ENCODE measurements at places on chromosomes 1 and 21.

- DNase-seq = no peak
Observed at GRCh38 chr1:99623554-99623953, 22.4 kb upstream of the PALMD start.

GRCh38 chr1:180631194-180631765 is 542 bp upstream of the XPR1 start:
- no peak for DNase-seq

- no peak for DNase-seq
Observed at GRCh38 chr1:63630238-63630637, 37.0 kb downstream of the PGM1 start.

DNA sequence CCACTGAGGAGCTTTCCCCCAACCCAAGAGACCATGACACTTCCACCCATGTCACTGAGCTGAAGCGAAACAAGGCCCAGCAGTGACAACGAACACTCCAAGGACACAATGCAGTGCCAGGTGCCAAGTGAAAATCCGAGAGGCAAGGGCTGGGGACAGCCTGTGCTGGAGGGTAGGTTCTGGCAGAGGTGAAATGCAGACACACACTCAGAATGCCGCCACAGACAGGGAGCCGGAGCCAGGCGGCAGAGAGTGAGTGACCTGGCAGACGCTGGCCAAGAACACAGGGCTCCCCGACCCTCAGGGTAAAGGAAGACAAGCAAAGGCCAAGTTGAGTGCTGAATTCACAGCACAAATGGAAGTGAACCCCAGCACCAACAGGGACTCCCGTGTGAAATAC is 78.9 kb downstream of the CD46 start:
- no peak for DNase-seq

- no peak for DNase-seq
Observed at GRCh38 chr1:153099461-153100045, 5.2 kb upstream of the SPRR2E start.

DNA sequence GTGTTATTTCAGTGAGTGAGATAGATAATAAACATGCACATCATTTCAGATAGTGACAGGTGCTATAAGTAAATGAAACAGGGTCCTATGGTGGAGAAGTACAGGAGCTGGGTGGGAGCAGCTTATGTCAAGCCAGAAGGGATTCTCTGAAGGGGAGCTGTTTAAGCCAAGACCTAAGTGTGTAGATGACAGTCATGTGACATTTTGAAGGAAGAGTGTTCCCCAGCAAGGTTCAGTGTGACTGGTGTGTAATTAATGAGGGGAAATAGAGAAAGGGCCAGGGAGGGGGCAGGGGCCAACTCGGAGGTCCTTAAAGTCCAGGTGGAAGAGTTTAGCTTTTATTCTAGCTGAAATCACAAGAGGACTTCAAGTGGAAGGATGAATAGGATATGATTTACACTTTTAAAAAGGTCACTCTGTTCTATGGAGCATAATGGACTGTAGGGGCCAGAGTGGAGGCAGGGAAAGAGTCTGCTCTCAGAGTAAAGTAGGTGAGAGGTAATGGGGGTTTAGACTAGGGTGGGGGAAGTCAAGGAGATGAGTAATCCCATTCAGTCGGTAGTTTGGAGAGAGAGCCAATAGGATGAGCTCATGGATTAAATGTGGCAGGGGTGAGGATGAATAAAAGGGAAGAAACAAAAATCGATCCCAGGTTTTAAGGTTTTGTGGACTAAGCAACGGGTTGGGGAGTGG is 243.1 kb downstream of the CACNA1E start:
- DNase-seq = no peak

GRCh38 chr1:214970016-214970415 is 112.5 kb upstream of the KCNK2 start:
- DNase-seq = no peak

DNA sequence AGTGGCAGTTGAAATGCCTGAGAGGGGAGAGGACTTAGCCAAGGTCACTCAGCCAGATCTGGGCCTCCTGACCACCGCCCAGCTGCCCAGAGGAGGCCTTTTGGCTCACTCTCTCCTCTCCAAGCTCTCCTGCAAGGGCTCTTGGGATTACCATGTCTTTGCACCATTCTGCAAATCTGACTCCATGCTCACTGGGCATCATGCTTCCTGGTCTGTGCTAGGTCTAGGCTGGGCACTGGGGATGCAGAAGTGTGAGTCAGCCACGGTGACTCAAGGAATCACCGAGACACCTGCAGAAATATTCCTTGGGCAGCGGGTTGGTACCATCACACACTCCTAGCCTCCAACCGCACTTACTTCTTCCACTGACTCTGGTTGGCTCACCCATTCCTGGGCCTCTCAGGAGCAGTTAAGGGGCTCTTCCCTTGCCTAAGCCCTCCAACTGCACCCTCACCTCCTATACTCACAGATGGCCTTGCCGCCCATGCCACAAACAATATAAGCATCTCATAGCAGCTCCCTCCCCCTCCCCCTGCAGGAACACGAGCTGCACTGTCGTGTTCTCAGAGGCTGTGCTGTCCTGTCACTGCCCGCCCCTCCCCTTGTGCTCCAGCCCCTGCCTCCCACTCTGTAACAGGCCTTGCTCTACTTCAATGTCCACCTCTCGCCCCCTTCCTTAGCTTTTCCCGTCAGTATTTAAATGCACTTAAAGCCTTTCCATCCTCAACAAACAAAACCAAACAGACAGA is 34.8 kb downstream of the CDCP2 start:
- DNase-seq = no peak

DNA sequence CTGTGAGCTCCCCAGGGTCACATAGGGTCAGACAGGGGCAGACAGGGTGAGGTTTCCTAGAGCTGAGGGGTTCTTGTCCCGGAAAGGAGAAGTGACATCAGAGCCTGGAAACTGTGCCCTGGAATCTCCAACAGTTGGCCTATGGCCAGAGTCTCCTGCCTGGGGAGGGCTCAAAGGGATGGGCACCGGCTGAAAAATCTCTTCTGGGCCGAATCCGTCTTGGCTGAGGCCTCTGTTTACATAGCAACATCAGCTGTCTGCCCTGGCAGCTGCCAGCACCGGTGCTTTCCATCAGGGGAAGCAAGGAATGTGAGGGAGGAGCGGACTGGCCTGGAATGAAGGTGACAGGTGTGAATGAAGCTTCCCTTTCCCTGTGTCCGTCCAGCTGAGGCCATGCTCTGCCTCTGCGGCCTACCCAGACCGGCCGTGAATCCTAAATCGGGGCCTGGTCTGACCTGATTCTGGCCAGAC is 30.7 kb downstream of the VASH2 start:
- peak; percentile 51 for DNase-seq

GRCh38 chr21:37550618-37551330 is 184.2 kb downstream of the DYRK1A start:
- no peak for DNase-seq

DNA sequence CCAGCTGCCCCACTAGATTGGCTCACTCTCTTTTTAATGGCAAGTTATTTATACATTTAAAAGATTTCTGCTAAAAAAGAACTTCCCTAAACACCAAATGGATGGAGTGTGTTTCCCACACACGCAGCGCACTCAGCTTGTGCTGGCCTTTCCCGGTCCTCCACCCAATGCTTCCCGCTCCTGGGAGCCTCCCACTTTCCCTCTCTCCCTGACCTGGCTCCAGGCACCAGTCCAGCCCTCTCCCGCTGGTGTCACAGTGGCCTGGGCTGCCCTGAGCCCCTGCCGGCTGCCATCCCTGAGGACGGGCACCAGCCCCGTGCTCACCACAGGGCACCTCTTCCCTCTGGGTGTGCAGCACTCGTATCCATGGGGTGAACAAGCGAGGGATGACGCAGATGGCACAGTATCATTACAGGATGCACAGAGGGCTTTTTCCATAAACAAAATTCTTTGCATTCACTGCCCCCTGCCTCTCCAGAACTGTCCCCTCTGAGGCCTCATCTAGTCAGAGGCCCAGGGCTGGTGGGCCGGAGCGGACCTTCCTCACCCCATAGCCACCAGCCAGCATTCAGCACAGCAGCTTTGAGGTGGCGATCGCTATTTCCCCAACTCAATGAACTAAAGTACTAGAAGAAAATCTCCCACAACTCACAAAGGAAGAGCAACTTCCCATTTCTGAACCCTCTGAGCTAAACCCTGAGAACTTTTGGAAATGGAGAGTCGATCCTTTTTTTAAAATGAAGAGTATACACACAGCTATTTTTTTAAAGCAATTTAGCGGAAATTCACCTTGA is 68.5 kb downstream of the SLC37A1 start:
- DNase-seq = no peak

- DNase-seq = peak; percentile 24
Observed at GRCh38 chr21:28099001-28099705, 893.5 kb downstream of the LTN1 start.

DNA sequence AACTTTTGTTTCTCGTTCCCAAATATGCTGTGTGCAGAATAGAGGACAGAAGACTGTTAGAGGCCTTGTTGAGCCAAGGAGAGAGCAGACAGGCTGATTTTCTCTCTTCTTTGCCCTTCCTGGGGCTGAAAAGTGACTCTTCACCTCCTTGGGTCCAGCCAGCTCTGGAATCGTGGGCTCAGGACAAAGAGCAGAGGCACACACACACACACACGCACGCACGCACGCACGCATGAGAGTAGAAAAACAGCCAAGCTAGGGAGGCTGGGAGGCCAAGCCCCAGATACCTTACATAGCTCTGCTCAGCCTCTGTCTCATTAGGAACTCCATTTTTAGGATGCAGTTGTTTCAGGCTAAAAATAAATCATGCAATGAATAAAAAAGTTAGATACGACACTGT is at the start of gene CASQ2:
Gene CASQ2, minus strand, starts transcription at position 166 of the 400 bp plus-strand sequence. CDS start 173 bp downstream, outside the sequence.
- DNase-seq = no peak

GRCh38 chr1:152410599-152410998 is 3.5 kb downstream of the CRNN start:
- no peak for DNase-seq

DNA sequence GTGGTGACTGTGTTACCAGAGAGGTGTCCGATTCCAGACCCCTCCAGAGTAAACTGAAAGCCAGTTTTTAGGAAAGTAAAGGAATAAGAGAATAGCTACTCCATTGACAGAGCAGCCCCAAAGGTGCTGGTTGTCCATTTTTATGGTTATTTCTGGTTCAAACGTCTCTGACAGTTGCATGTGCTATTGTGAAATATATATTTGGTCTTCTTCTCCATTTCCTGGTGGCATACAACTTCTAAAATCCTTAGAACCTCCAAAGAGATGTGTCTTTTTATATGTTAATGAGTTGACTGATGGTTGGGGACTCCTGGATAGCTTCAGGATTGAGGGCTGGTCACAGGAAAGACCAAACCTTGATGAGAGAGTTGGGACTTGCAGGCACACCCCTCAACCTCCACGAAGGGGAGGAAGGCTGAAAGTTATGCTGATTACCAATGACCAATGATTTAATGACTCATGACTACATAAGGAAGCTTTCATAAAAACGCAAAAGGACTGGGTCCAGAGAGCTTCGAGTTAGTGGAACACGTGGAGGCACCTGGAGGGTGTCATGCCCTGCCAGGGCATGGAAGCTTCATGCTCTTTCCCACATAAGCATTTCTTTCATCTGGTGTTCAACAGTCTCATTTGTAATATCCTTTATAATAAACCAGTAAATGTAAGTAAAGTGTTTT is 100.7 kb downstream of the SLC16A1 start:
- DNase-seq = no peak

GRCh38 chr1:101964708-101965107 is 32.0 kb downstream of the OLFM3 start:
- DNase-seq = no peak

DNA sequence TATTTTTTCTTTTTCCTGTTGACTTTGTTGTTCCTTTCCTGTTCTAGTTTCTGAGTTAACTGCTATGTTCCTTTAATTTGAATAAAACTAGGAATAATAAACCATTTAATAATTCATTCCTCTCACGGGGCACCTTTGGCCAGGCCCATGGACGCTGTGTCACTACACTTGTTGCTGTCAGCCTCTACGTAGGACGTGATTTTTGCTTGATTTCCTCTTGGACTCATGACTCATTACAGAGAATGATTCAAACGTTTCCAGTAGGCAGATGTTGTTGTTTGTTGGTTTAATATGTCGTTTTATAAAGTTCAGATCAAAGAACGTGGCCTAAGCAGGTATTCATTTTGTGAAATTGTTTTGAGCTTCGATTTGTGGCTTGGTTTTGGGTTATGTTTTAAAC is 9.1 kb upstream of the SLC19A1 start:
- no peak for DNase-seq

DNA sequence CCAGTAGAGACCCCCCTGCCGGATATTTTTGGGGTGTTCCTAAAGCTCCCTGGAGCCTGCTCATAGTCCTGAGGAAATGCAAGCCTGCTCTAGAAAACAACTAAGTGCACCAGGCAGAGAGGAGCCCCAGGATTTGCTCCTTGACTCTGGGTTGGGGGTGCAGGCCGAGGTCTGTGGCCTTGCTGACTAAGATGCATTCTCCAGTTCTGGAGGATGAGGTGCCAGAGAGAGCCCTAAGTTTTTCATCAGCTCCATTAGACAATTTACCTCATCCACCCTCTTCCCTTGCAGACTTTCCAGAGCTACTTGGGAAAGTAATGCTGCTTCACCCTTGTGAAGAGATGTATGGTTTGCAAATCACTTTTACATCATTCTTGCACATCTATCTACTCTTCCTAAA is 9.1 kb downstream of the TUFT1 start:
- DNase-seq = no peak

DNA sequence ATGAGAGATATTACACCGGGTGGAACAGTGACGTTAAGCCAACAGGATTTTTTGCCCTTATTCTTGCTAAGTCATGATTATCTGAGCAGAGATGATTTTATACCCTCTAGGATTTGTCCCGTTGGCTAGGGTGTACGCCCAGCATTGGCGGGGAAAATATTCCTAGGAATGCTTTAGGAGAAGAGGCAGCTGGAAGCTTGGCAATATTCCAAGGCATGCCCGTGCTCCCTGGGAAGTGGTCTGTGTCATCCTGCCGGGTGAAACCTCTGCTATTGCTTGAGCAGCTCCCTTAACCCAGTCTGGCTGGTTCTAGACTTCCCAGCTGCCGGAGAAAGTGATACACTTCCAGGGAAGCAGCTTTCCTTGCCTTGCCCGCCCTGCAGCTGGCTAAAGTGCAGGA is 16.2 kb downstream of the CHRNB2 start:
- no peak for DNase-seq

GRCh38 chr1:177306981-177307380 is 136.2 kb downstream of the BRINP2 start:
- DNase-seq = no peak

GRCh38 chr1:232472485-232473041 is 157.4 kb downstream of the SIPA1L2 start:
- DNase-seq = no peak

DNA sequence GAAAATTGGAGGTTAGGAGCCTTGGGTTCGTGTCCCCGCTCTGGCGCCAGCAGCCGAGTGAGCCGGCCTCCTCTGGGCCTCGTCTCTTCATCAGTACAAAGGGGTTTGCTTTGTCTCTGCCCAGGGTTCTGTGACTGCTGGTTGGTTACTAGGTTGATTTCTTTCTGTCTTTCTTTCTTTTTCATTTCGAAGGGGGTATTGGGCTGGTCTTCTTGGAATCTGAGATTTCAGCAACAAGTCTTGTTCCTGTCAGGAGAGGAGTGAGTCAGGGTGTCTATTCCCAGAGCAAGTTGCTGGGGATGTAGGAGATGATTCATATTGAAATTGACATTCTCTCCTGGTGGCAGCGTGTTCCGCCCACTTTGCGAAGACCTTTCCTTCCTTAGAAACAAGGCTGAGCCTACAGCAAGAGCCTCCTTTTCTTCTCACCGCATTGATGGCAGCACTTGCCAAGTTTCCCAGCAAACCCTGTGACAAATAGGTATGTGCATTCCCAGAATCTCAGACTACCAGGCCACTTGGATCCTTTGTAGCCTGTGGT is 79.2 kb downstream of the MAN1C1 start:
- DNase-seq = no peak

- DNase-seq = no peak
Observed at GRCh38 chr1:183956559-183957188, 80.9 kb downstream of the COLGALT2 start.

GRCh38 chr21:37341254-37341960 is 25.2 kb upstream of the DYRK1A start:
- no peak for DNase-seq

- no peak for DNase-seq
Observed at GRCh38 chr1:178639326-178639725, 85.7 kb upstream of the RALGPS2 start.

All from NCI-H524 treated with DMSO at 0.1 percent for 48 hours (cell line).